ENCODE measurements at places on chromosomes 4 and X.

DNA sequence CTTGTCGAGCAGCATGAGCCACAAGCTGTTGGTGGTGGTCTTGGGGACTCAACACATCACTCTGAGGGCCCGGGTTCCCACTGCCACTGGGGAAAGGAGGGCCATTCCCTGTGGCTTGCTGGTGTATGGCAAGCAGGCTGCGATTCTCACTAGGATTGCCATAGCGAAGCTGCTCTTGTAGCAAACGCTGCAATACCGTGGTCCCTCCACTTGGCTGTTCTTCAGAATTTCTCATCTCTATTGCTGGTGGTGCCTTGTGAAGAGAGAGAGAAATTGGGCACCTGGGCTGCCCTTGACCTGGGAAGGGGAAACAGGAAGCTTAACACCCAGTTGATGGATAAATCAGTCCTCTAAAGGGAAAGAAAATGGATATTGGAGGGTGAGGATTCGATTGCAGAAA, 17.7 kb downstream of the AMOT start:
- no peak for DNase-seq

DNA sequence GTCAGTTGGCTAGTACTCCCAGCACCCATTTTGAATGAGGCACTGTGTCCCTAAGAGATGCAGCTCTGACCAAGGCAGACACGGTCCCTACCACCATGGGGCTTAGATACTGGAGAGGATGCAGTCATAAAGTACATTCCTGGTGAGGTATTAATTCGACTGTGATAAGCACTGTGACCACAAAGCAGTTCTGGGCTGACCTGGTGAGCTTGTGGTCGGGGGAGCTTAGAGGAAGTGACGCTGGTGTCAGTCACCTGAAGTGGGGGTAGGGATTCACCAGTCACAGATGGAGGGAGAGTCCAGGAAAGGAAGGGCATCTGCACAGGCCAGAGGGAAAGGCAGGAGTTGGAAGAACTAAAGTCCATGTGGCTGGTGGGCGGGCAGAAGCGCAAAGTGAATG, 15.8 kb upstream of the CLTRN start:
- DNase-seq = no peak

DNA sequence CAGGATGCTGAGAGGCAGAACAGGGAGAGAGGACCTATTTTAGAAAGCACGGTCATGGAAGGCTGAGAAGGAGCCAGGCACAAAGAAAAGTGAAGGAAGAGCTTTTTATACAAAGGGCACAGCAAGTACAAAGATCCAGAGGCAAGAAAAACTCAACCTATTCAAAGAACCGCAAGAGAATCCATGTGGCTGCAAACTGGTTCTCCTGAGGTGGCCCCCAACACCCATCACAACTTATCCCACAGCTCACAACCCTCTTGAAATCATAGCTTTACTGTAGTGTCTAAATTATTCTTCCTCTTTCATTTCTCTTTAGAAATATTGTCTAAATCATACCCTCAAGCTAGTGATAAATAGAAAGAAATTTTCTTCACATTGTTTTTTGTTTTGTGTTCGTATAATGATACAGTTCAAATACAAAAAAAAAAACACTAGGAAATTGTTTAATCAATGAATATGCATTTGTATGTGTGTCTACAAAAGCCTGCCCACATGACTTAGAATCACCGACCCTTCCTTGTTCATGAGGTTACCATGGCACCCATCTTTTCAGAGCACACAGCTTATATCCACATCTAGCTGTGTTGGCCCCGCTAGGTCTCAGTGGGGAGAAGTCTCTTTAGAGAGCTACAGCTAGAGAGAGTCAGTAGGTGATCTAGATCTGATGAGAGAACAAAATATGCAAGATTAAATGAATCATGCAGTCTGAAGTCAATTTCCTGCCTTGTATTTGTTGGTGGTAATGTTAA, 126.9 kb upstream of the DCLK2 start:
- no peak for DNase-seq

DNA sequence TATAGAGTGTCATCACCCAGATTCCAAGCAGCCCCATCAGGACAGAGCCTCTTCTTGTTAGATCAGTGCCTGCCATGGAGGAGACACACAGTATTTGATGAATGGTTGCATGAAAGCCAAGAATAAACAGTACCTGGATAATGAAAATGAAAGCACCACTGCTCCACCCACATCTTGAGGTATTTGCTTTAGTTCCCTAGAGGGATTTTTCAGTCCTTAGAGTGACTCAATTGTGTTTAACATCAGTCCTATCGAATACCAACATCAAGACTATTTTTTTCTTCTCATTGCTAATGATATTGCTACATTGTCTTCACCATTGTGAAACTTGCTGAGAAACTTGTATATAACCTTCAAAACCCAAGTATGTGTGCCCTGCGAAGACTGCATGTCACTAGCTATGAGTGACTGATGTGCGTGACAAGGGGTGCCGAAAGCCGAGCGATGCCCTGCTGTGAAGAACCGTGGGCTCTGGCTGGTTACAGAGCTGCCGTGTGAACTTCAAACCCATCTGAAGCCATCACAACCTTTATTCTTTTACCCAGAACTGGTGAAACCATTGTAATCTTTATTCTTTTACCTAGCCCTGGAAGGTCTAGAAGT, 211.3 kb upstream of the FAT1 start:
- no peak for DNase-seq

GRCh38 chr4:156538651-156539257, 432.8 kb downstream of the PDGFC start:
- DNase-seq = no peak

DNA sequence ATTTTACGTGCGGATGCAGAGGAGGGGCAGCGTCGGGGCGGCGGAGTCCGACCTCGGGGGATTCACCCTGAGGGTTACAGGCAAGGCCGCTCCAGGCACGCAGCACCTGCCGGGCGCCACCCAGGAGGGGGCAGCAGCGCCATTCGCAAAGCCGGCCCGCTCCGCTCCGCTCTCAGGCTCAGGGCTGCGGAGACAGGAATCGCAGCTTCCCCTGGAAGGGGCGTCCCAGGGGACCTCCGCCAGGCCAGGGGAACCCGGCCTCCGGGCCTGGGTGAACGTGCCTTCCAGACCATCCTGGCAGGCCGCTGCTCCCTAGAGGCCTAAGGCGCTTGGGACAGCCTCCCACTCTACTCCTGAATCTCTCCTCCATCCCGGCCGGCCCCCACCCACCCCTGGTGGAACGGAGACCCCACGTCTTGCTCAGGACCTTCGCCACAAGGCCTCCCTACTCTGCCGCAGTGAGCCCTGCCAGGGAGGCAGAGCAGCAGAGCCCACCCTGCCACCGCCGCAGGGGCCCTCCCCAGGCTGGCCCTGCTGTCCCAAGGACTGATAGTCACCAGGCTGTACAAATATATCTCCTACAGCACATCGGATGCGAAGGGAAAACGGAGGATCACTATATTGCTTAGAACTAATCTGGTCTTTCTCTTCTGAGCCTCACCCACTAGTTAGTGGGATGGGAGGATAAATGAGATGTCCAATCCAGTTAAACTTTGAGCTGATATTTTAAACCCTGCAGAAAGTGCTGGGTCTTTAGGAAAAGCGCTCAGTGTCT, 115.0 kb downstream of the SMIM20 start:
- DNase-seq = peak; percentile 72

DNA sequence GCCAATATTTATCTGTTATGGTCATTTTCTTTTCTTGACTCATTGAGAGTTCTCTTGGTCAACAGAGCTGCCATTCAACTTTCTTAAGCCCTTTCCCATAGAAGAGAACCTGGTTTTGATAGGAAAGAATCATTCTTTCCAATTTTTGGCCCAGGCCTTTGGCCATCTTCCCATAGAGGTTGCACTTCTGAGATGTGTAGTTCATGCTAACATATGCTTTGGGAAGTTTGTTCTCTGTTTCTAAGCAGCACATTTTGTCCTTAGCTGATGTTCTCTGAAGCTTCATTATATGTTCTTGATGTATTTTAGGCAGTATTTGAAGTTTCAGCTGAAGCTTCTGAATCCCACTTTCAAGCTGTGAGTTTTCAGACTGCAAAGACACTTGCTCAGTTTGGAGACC, 161.1 kb downstream of the VEGFC start:
- DNase-seq = no peak

GRCh38 chr4:43423276-43423675, 530.8 kb downstream of the GRXCR1 start:
- DNase-seq = no peak

GRCh38 chrX:71256051-71256450, 2.1 kb upstream of the ZMYM3 start:
- DNase-seq = no peak

Data from iPS DF 19.7 (cell line).